ENCODE measurements at places on chromosomes 12 and 14.

DNA sequence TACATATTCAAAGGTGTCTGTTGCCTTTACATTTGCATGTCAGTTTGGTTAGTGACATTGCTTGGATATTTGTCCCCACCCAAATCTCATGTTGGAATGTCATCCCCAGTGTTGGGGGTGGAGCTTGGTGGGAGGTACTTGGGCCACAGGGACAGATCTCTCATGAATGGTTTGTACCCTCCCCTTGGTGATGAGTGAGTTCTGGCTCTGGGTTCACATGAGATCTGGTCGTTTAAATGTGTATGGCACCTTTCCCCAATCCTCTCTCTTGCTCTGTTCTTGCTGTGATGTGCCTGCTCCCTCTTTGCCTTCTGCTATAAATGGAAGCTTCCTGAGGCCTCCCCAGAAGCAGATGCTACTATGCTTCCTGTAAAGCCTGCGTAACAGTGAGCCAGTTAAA, 207.9 kb upstream of the DIO3 start:
- DNase-seq = no peak

DNA sequence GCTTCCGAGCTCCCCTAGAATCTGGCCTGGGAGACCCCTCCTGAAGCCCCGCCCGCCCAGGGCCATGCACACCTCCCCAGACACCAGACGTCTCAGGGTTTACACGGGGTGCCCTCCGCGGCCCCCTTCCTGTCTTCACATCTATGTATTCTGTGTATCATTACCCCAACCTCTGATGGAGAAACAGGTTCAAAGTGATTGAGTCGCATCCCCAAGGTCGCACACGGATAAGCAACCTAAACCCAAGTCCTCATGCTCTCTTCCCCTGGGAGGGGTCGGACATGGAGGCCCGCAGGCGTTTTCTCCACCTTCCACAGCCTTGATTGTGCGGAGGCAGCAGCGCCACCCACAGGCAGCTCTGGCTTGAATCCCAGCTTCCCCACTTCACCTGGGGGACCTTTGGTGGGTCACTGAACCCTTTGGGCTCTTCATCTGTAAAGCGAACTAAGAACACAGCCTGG, 237.3 kb downstream of the BCL11B start:
- no peak for DNase-seq

DNA sequence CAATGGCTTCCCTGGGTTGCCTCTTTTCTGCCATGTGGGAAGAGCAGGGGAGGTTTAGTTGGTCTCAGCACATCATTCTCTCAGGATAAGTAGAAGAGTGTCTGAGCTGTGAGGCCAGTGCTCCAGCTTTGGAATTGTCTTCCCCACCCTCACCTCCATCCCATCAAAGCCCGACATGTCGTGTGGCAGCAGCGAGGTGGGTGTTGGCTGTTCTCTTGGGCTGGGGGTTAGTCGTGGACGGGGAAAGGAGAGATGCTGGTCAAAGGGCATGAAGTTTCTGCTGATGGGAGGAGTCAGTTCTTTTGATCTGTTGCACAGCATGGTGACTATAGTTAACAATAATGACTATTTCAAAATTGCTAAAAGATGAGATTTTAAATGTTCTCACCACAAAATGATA, 404.2 kb downstream of the TMEM121 start:
- DNase-seq = no peak

- DNase-seq = no peak
Measured at GRCh38 chr12:64544371-64545080, 65.8 kb upstream of the RASSF3 start.

- DNase-seq = peak; percentile 65
Measured at GRCh38 chr14:31265701-31266398, 58.3 kb upstream of the HECTD1 start.

DNA sequence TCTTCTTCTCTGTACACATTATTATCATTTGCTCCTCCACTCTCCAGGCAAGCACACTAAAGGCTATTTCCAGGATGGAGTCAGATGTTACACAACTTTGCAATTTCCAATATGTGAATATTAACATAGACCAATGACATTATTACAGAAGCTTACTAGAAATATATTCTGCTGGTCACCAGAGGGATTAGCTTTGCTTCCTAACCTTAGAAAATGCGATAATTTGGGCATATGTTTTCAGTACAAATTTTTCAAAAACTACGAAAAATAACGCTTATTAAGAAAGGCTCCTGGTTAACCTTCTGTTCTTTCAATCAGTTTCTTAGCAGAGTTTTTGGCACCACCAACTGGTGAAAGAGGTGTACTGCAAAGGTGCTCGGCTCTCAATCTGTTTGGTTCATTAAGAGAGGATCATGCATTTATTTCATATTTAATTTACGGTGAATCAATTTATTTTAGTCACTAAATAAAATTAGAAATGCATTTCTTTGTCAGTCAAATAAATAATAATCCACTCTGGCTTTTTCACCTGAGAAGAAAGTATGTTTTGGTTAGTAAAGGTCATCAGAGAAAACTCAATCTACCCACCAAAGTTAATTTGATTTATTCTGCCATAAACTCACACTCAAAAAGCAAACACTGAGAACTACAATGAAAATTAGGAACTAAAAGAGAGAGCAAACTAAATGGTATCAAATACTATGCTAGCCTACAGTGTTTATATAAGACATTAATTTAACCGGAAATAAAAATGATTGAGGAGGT, 39.2 kb downstream of the EFCAB11 start:
- peak; percentile 77 for DNase-seq

DNA sequence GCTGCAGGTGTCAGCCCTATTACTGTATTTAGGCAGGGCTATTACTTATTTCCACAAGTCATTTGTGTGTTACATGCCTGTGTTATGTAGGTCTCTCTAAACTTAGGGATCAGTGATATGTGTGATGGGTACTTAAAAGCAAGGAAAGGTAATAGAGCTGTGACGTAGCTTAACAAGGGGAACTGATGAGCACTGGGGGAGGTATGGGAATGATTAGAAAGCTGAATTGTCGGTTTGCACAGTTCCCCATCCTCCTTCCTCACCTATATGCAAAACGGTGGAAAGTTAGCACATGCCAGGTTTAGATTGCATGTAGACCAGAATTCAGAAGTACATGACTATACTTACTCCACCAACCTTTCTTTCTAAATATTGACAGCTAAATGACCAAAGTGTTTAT, 494.3 kb upstream of the GARIN6 start:
- no peak for DNase-seq

GRCh38 chr12:132559652-132560363, 50.6 kb downstream of the LRCOL1 start:
- DNase-seq = peak; percentile 11

DNA sequence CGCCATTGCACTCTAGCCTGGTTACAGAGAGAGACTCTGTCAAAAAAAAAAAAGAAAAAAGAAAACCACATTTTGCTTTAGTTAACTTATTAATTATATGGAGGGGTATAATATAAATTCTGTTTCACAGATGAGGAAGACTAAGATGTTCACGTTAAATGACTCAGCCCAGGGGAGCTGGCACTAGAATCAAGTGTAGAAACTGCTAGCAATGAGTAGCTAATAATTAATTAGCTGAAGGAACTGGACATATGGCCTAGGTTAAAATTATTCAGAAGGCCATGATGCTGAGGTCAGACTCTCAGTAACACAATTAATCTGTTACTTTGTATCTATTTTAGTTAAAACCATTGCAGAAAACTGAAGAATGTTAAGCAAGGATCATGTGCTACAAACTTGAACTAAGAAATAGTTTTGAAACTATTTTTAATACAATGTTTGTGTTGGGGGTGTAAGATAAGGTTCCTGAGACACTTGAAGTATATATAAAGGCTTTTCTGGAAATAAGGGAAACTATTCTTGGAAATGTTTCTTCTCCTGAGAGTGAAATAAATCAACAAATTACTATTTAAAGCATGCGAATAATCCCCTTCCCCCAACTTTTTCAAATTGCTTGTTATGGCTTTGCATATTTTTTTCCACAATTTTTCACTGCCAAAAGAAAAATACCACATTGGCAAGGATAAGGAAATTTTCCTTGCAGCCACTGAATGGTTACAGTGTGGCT, 589.3 kb downstream of the SOX5 start:
- DNase-seq = no peak

GRCh38 chr12:94100211-94100627, 48.2 kb upstream of the PLXNC1 start:
- peak; percentile 67 for DNase-seq

GRCh38 chr14:74211945-74212580, 27.2 kb upstream of the VSX2 start:
- DNase-seq = peak; percentile 22

- no peak for DNase-seq
Measured at GRCh38 chr12:53005215-53005985, 856 bp upstream of the EIF4B start.
